ENCODE measurements at places on chromosomes 3 and 15.

DNA sequence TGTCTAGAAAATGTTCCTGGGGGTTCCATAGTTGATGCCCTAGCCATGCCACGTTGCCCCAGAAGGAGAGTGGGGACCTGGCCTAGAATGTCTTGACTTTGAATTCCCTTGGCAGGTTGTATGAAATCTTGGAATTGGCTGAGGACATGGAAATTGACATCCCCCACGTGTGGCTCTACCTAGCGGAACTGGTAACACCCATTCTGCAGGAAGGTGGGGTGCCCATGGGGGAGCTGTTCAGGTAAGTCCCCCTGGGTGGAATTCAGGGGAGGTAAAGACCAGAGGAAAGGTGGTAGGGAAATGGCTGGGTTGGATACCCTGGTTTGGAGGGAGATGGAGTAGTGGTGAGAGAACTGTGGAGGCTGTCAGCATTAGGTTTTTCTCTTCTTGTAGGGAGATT lies 8.9 kb upstream of the FAM131A start:
- DNase-seq, result no peak

DNA sequence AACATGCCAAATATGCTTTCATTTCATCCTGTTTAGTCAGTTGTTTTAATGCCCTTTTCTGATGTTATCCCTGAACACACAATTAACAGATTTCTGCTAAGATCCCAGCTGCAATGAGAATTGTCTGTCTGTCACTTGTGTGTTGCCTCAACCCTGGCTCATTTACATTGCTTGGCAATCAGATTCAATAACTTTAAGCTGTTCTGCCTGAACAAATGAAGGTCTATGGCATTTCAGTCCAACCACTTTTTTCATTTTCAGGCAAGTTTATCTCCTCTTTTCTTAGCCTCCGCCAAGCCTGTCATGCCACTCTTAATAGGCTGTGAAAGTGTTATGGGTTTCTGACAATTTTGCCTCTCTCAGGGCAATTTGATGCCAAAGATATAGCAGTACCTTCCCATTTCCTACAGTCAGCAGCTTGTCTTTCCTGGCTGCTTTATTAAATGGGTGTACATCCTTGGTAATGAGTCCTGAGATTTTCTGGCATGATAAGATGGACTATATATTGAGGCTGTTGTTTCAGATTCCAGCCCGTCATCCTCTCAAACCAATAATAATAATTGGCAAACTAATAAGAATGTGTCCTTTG lies 68.7 kb upstream of the ADAMTS9 start:
- DNase-seq, result no peak

DNA sequence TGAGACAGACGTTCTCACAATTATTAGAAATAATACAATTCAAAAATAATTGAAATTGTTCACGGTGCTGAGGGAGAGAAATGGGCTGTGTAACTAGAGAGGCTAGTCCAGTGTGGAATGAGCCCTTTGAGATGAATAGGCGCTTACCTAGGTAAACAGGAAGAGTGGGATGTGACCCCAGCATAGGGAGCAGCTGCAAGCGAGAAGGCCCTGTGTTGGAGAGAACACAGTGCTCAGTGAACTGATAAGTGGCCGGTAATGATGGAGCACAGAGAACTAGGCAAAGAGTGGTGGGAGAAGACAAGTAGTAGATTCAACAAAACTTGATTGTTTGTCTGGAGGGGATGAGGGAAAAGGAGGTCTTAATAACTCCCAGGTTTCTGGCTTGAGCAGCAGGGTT lies 103.9 kb downstream of the HCN4 start:
- no peak for DNase-seq

GRCh38 chr15:31021067-31021665 lies 29.7 kb upstream of the MTMR10 start:
- DNase-seq, result no peak

- DNase-seq, result no peak
Measured at GRCh38 chr3:99845999-99846398, 28.3 kb downstream of the CMSS1 start.

GRCh38 chr15:92839696-92840095 lies 60.4 kb upstream of the CHD2 start:
- no peak for DNase-seq

DNA sequence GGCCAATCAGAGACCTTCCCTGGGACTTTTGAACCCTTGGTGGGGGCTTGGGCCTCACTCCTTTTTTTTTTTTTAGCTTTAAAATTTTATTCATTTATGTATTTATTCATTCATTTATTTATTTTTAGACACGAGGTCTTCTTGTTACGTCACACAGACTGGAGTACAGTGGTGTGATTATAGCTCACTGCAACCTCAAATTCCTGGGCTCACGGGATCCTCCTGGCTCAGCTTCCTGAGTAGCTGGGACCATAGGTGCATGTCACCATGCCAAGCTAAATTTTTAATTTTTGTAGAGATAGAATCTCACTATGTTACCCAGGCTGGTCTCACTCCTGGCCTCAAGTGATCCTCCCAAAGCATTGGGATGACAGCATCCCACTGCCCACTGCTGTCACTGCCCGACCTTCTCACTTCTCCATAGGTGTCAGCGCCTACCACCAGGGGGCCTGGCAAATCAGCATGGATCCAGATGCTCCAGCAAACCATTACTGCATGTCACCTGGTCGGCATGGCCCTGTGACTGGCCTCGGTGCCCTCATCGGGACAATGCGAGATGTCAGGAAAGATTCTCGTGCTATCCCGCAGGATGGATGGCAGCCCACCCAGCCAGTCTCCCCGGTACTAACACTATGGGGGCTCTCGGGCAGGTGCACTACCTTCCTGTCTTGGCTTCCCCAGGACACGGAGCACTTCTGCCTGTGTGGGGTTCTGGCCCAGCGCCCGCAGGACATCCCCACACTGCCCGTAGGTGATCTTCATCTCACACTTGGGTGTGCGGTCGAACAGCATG lies 3.0 kb downstream of the MYL3 start:
- no peak for DNase-seq

DNA sequence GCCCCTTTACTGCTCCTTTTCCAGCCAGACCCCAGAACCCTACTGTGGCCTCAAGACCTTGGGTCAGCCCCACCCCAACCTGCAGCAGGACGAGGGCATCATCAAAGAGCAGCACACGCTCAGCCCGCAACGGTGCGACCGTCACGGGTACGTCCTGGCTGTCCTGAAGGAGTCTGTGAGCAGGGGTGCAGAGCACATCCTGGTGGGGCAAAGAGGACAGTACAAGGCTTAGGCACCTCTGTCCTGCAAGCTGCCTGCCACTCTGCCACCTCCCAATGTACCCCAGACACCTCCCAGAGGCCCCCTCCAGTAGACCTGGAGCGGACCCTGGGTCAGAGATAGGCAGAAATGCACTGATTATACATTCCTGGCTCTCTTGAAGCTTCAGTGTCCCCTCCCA lies 8.0 kb downstream of the ALS2CL start:
- no peak for DNase-seq

- no peak for DNase-seq
Measured at GRCh38 chr3:4950948-4951347, 28.3 kb upstream of the BHLHE40 start.
